ENCODE measurements at places on chromosomes 5 and 9.

DNA sequence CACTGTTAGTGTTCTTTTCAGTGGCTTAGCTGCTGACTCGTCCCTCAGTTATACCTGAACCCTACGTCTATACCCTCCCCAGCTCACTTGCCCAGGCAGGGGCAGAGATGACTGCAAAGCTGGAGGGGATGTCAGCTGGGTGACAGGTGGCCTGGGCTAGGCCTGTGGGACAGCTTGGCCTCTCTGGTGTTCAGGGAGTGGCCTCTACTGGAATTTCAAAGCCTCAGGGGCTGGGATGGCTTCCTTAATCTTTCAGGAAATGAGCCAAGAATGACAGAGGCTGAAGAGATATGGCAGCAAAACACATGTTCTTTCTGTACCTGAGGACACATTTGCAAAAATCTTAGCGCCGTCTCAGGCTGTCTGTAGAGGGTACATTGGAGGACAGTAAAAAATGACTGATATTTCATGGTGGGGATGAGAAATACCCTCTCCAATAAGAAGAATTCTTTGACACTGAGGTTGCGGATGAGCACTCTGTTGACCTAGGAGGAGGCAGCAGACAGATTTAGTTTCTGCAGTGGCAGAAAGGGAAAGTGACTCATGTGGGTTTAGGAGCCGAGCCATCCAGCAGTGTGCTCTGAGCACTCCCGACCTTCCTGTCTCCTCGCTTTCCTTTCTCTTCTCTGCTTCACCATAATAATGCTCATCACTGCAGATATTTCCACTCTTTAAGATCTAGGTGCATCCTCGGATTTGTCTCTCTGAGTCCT, 54.4 kb downstream of the ENTREP1 start:
- DNase-seq: no peak

DNA sequence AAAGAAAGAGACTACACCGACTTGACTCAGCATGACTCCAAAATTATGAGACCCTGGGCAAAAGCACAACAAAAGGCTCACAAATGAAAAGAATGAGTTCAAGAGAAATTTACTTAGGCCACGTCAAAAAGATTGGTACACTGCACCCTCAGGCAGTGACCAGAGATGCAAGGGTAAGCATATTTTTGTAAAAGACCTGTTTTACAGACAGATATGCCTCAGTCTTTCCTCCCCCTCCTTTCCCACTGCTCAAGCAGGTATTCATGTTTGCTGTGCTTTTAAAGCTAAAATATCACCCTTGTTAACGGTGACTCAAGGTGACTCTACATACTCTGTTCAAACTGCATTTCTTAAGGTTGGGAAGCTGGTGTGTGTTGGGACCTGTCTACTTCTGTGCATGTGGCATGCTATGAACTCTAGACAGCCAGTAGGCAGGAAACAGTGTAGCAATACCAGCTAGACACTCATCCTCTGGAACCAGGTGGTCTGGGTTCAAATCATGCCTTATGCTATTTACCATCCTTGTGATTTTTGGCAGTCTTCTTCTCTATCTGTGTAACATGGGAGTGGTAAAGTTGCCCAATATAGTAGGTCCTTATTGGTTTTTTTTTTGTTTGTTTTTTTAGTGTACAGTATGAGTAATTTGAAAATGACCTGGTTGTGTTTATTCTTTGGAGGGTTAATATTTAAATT, 98.7 kb downstream of the TLE4 start:
- DNase-seq: no peak

DNA sequence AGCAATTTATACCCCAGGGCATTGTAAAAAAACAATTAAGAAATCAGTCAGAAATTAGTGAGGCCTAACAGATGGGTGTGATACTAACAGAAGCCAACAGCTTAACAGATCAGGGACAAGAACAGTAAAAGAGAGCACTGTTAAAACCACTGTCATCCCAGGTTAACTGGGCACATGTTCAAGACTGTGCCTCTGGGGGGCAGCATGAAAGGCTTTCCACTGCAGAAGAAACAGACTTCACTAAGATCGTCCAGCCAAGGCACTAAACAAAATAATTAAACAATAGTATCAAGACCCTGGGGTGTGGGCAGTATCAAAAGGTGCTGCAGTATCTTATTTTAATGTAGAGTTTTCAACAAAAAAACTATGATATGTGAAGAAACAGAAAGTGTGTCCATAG, 43.5 kb downstream of the FBN2 start:
- DNase-seq: no peak

DNA sequence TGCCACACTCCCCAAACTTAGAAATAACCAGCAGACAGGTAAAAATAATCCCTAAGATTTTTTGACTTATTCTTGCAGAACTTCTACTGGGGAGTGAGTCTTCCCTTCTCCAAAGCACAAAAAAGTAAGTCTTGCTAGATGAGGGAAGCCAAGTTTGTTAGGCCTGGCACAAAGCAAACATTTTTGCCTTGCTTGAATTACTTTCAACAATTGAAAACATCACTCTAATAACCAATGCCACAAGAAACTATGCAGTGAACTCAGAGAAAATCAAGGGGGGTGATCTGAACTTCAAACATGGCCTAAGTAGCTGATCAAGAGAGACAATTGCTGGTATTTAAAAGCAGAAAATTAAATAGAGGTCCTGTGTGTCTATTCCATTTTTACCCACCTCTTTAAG, 123.6 kb upstream of the SLC1A3 start:
- DNase-seq: no peak

DNA sequence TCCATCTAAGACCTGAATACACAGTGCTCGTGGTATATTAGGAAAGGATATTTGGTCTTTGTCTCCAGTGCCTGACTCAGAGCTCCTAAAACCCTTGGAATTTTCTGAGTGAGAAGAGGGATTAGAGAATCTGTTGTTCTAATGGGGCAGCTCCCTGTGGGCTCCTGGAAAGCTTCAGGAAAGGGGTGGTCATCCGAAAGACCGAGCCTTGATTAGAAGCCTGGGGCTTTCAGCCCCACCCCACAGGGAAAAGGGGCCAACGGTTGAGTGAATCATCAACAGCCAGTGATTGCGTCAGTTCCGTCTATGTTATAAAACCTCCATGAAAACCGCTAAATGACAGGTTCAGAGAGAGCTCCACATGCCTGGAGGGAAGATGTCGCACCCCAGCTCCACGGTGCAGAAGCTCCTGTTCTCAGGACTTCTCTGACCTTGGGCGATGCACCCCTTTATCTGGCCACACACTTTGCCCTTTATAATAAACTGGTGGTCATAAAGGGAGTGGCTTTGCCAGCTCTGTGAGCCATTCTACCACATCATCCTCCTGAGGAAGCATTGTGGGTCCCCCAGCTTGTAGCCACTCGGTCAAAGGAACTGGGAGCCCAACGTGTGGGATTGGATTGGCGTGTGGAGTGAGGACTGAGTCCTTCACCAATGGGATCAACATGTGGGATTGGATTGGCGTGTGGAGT, 71.0 kb upstream of the ICE1 start:
- no peak for DNase-seq

DNA sequence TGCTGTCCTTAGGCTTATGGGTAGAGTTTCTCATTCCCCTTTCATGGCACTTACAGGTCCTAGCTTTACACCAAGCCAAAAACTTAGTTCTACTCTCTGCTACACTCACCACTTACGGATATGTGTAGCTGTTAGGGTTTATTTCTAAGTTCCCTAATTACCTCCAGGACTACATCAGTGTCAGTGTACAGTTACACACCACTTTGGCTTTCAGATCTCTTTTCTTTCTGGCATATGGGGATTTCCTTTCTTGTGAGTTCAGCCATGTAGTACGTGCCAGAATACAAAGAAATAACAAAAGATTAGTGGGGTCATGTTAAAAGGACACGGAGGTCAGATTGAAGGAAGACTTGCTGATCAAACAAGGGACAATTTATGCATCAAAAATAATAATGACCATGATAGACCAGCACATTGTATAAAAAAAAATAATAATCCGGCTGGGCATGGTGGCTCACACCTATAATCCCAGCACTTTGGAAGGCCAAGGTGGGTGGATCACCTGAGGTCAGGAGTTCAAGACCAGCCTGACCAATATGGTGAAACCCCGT, 41.8 kb downstream of the LYRM7 start:
- no peak for DNase-seq

GRCh38 chr5:56405116-56405908, 172.2 kb upstream of the ANKRD55 start:
- no peak for DNase-seq

DNA sequence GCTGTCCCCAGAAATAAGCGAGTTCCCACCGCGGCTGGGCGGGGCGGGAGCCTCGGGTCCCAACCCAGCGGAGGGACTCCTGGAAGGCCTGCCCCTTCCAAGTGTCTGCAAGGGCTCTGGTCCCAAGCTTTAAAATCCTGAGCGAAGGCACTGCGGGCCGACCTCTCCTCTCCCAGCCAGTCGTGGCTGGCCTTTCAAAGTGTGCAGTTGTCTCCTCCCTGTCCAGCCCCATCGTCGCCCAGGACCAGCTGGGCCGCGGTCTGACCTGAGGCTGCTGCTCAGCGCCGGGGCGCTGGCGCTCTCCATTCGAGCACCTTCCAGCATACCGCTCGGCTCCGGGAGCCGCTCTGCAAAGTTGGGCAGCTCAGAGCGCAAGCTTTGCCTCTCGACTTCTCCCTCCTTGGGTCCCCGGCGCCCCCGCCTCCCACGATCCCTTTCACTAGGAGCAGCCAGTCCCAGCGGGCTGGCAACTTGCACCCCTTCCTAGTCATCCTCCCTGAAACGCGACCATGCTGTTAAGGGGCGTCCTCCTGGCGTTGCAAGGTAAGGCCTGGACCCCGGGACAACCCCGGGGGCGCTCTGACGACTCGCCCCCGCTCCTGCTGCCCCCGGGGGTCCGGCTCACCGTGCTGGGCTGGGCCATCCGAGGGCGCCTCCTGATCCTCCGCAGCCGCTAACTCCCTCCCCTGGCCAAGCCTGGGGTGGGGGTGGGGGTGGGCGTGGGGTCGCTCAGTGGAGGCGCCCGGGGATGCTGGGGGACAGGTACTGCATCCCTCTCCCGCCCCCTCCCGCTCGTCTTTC, at the start of gene MAMDC2:
TSS of gene MAMDC2 (plus strand) at position 160 of the 801 bp plus-strand sequence. CDS start at position 510, 350 bp downstream.
- DNase-seq: no peak

- DNase-seq: no peak
These were observed 2.6 kb upstream of the GRIN1 start for GRCh38 chr9:137136261-137136880.

- DNase-seq: no peak
These were observed 45.2 kb downstream of the ANKDD1B start for GRCh38 chr5:75656311-75657003.

DNA sequence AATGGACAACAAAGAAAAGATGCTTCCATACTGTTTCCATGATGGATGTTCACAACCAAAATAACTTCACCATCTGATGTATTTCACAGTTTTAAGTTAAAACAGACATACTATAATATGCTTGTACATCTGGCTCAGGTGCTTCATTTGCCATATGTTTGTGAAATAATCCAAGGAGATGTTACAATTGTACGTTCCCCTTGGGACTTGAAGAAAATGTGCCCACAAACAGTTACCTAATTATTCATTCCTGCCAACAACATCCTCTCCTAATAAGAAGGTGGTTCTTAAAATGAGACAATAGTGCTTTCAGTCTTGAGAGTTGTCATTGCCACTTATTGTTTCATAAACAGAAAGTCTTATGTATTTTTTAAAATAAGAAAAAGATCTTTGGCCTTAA, 33.1 kb upstream of the SMARCA2 start:
- peak; percentile 86 for DNase-seq

- peak; percentile 65 for DNase-seq
These were observed 8.0 kb upstream of the FXN start for GRCh38 chr9:69027355-69028097.

DNA sequence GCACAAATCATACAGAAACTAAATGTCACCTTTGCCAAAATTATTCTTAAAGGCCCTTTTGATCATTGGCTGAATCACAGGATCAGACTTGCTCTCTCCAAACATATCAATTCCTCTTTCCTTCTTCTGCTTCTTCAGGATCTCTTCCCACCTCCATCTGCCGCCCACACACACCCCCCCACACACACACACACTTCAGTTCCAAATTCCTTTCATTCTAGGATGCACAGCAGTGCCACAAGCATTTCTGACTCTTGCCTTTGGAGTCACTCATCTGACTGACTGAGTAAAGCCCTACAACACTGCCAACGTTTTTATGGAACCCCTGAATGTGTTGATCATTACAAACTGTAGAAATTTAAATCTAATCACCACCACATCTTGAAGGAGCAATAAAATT, 22.9 kb downstream of the DNAH5 start:
- DNase-seq: peak; percentile 61

GRCh38 chr5:19002111-19002510, 985.9 kb downstream of the CDH18 start:
- DNase-seq: peak; percentile 69

DNA sequence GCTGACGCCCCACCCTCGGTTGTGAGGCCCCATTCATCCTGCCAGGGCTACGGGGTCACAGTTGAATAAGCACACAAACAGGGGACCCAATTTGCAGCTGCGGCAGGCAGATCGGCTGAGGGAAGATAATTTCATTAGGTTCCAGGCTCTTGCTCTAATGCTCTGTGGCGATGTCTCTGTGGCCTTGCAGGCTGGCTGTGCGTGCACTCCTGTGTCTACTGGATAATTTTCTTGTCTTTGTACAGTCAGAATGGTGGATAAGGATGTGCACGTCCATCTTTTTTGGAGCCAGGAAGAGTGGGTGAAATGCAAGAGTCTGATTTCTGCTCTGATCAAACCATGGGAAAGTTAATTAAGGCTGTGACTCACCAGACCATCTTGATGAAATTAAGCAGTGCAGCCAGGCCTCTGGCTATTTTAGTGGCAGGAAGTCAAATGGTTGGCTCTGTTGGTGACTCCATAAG, 39.2 kb downstream of the NSG2 start:
- no peak for DNase-seq

DNA sequence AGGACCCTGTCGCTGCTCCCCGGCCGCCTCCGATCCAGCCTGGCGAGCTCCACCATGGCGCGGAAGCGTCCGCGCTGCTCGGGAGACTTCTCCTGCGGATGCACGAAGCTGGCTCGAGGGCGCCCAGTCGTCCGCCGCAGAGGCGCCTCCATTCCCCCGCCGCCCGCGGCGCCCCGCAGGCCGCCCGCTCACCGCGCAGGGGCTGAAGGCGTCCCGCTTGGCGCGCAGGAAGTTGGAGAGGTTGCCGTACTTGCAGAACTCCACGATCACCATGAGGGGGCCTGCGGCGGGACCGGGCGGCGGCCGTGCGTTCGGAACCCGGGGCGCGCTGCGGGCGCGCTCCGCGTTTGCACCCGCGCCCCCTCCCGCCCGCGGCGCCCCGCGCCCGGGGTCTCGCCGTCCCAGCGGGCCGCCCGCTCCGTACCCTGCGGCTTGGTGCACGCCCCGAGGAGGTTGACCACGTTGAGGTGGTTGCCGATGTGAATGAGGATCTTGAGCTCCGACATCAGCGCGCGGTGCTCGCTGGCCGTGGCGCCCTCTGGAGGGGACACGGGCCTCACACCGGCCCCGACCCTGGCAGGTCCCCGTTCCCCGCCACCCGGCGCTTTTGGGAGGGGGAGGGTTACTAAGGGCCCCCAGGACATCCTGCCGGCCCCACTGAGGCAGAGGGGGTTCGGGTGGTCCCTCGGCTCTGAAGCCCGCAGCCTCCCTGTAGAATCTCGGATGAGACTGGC, 27.7 kb upstream of the SCGB3A1 start:
- peak; percentile 34 for DNase-seq

DNA sequence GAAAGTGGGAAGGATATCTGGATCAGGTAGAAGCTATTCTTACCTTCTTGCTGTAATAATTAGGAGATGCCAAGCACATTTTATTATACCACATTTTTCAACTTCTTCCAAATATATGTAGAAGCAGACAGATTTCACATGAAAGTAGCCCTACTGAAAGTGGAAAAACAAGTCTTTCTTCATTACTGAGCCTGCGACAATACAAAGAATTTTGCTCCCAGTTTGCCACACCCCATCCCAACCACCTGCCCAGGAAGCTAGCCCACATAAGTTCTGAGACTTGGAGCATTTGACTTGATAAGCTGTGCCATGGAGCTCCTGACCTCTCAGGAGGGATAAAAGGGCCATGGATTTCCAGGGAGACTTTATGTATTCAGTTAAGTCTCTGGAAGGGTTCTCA, 249.1 kb upstream of the ADCY2 start:
- no peak for DNase-seq
